Left hindlimb (tissue), 1 donor: ENCODE measurements at places on chromosomes 1 and 21.

- DNase-seq: no peak
These were observed 12.5 kb downstream of the FOXJ3 start for GRCh38 chr1:42322577-42322976.

GRCh38 chr1:92479587-92479986 is 7.1 kb downstream of the GFI1 start:
- DNase-seq: no peak

DNA sequence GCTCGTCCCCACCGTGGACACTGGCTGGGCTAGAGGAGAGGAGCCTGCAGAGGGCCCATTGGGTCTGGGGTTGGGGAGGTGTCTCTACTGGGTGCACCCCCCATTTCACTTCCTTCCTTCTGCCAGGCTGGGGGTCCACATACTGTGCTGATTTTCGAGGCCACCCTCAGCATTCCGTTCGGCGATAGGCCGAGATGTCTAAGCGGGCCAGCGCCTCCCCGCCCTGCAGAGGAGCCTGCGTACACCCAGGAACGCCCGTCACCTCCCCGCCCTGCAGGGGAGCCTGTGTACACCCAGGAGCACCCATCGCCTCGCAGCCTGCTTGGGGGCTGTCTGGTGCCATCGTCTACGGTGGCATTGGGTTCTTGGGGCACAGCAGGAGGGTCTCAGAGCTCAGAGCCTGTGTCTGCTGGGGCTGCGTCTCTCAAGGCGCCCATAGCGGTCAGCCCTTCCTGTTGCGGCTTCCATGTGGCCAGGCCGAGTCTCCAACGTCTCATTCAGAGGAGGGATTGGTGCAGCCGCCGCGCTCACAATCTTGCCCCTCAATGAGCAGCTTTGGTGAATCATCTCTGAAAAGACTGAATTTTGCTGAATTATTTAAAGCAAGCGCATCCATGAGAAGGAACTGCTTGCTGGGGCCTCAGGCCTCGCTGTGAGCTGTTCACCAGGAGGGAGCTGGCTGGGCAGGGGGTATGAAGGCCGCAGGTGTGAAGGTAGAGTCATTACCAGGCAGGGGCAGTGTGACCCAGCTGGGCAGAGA is 30.7 kb upstream of the AGPAT3 start:
- DNase-seq: peak; percentile 21

GRCh38 chr1:219682788-219683187 is 69.9 kb upstream of the ZC3H11B start:
- no peak for DNase-seq

DNA sequence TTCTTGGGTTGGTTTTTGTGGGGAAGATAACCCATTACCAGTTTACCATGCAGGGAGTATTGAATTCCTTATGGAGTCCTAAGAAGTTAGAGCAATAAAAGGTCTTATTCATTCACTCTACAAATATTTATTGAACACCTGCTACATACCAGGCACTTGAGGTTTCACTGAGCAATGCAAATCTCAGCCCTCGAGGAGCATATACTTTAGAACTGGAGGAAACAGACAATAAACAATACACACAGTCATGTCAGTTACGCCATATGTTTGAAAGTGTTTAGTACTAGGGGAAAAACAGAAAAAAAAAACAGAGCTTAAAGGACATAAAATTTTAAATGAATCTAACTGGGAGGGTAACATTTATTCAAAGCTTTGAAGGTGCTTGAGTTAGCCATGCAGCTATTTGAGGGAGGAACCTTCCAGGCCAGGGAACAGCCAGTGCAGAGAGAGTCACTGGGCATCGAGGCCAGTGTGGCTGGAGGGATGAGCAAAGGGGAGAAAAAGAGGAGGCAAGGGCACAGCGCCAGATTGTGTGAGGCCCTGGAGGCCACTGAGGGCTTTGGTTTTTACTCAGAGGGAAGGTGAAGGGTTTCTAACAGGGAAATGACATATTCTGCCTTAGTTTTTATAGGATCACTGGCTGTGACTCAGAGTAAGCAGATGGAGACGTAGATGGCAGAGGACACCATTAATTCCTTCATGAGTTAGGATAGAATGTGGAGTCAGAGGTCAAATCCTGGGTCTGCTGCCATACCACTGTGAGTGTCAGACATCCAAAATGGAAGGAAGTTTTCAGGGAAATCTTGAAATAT is 32.7 kb downstream of the C1orf21 start:
- no peak for DNase-seq

GRCh38 chr1:9164919-9165318 is 36.0 kb upstream of the GPR157 start:
- DNase-seq: no peak
